Hepatocyte (in vitro differentiated cells): ENCODE measurements at places on chromosomes 12 and 14.

- peak; percentile 79 for DNase-seq
Observed at GRCh38 chr12:55724226-55724939, 4.2 kb downstream of the RDH5 start.

DNA sequence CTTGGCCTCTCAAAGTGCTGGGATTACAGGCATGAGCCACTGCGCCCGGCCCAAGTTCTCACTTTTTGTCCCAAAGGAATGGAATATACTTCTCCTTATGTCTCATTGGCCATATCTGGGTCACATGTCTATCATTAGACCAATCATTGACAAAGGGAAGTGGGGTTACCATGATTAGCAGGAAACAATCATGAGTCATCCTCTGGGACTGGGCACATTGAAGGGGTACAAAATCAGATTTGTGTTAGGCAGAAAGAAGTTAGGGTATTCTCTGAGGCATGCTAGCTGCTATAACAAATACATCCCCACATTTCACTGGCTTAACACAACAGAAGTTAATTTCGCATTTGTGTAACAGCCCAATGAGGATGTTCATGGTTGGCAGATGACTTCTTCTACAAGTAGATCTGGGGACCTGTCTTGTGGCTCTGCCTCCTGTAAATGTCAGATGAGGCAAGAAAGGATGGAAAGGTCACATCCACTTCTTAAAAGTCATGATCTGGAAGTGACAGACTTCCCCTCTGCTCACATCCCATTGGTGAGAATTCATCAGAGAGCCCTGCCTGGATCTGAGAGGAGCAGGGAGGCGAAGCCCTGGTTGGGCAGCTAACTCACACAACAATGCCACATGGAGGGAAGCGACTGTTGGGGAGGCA is 3.1 kb downstream of the CCDC63 start:
- no peak for DNase-seq

GRCh38 chr14:22184157-22184829 is 404.7 kb downstream of the DAD1 start:
- no peak for DNase-seq

GRCh38 chr12:22116376-22116775 is 70.4 kb downstream of the CMAS start:
- DNase-seq = no peak

DNA sequence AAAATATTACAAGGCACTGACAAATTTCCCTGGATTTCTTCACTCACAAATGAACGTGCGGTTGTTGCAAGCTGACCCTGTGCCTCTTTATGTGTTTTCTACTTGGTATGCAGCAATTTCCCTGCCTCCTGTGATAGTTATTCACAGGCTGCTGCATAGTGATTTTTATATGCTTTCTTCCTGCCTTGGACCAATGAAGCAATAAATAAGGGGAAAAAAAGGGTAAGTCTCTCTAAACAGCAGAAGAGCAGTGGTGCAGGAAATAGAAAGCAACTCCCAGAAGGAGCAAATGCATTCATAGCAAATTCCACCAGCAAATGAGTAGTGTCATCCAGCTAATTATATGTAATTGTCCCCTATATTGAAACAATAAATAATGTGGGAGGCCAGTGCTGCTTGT is 737.9 kb downstream of the GALC start:
- no peak for DNase-seq

- peak; percentile 98 for DNase-seq
Observed at GRCh38 chr12:110501752-110502738, at the start of the genes RAD9B and VPS29. TSS of gene RAD9B (plus strand) at chr12:110502331. CDS start at chr12:110502338, 7 bp downstream. TSS of gene VPS29 (minus strand) at chr12:110502111. CDS start at chr12:110502051, 60 bp downstream.

GRCh38 chr14:70935135-70935534 is 27.9 kb downstream of the PCNX1 start:
- DNase-seq = no peak

GRCh38 chr12:125186471-125187147 is 121.4 kb downstream of the AACS start:
- no peak for DNase-seq

GRCh38 chr12:58346032-58346632 is 404.8 kb downstream of the ATP23 start:
- DNase-seq = peak; percentile 55

GRCh38 chr12:67661311-67662021 is 12.9 kb downstream of the DYRK2 start:
- DNase-seq = no peak

- no peak for DNase-seq
Observed at GRCh38 chr14:90607141-90607540, 209.1 kb downstream of the TTC7B start.

- DNase-seq = no peak
Observed at GRCh38 chr12:125889742-125890141, 824.5 kb downstream of the AACS start.

DNA sequence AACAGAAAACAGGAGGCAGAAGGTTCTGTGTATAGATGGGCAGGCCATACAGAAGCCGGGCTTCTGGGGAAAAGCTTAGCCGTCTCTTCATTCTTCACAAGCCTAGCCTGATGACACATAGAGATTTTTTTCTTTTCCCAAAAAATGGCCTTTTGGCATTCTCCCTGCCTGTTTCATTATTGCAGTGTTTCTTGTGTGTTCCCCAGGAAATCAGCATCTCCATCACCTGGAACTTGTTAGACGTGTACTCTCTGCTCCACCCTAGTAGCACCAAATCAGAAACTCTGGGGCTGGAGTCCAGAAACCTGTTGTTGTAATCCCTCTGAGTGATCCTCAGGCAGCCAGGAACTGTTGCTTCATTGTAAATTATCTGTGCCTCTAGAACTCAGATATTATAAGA is 388.1 kb downstream of the CCDC91 start:
- no peak for DNase-seq

DNA sequence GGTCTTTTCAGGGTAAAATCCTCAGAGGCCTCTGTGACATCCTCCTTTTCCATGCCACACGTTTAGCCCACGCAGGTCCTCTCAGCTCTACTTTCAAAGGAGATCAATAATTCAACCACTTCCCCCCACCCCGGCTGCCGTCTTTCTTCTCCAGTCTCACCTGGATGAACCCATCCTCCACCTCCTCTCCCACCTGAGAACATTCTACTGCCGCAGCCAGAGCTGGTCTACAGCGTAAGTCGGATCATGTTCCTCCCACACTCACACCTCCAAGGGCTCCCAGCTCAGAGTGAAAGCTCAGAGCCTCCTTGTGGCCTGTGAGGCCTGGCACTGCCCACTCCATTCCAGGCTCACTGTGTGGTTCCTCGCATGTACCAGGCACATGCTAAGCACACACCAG is 246.6 kb downstream of the CHST11 start:
- no peak for DNase-seq

DNA sequence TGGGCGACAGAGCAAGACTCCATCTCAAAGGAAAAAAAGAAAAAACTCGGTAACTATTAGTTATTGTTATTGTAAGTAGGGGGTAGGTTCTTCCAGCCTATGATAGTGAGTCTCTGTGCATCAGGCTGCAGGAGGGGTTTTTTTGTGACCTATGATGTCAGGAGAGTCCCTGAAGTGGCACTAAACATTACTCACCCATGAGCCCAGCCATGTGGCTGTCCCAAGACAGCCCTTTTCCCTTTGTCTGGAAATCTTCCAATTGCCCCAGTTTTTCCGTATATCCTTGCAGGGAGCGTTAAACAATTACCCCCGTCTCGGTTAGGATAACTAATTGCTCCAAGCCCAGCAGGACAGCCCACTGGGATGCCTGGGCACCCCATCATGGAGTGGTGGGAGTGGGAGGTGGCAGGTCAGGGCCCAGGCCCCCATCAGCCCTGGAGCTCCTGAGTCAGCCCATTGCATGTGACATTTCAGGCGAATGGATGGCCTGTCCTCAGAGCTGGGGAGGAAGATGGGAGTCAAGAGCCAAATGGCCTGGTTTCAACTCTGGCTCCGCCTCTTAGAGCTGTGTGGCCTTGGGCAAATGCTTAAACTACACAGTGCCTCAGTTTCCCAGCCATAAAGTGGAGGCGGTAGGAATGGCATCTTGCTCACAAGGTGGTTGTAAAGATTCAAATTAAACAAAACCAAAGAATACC is 16.4 kb downstream of the PHETA1 start:
- no peak for DNase-seq

- DNase-seq = no peak
Observed at GRCh38 chr12:124963211-124963610, 25.7 kb downstream of the DHX37 start.

GRCh38 chr12:110536834-110537604 is 34.9 kb downstream of the RAD9B start:
- no peak for DNase-seq

GRCh38 chr14:33932576-33933345 is 18.1 kb downstream of the EGLN3 start:
- no peak for DNase-seq

- no peak for DNase-seq
Observed at GRCh38 chr12:18967814-18968213, 161.7 kb upstream of the PLEKHA5 start.

DNA sequence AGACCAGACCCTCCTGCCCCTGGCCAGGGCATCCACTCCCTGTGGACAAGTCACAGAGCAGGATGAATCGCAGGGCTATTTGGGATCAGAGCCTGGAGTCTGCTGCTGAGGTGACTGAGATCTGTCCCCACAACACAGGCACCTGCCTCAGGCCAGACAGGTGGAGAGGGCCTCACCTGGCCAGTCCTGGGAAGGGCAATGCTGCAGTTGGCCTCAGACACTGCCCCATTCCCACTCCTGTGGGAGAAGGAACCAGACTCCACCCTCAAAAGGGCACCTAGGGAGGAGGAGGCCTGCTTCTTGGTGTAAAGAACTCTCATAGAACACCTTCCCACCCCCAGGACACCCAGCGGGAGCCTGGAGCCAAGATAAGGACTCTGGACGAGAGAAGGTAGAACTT is 48.3 kb upstream of the PLEKHG6 start:
- DNase-seq = no peak

GRCh38 chr12:67056329-67056728 is 212.8 kb upstream of the CAND1 start:
- no peak for DNase-seq

- DNase-seq = peak; percentile 99
Observed at GRCh38 chr12:116737774-116738657, at the start of the genes RNFT2 and SPRING1. TSS of gene RNFT2 (plus strand) at chr12:116738315. CDS start at chr12:116740498, 2,183 bp downstream. TSS of gene SPRING1 (minus strand) at chr12:116738069. CDS start at chr12:116737900, 169 bp downstream.

- DNase-seq = peak; percentile 87
Observed at GRCh38 chr12:112419297-112420133, 768 bp downstream of the PTPN11 start.

GRCh38 chr12:131122631-131123030 is 168.9 kb downstream of the ADGRD1 start:
- no peak for DNase-seq

- no peak for DNase-seq
Observed at GRCh38 chr14:103256406-103256805, 77.6 kb upstream of the EIF5 start.

- no peak for DNase-seq
Observed at GRCh38 chr14:21771671-21772070, 98.1 kb upstream of the OR4E1 start.

DNA sequence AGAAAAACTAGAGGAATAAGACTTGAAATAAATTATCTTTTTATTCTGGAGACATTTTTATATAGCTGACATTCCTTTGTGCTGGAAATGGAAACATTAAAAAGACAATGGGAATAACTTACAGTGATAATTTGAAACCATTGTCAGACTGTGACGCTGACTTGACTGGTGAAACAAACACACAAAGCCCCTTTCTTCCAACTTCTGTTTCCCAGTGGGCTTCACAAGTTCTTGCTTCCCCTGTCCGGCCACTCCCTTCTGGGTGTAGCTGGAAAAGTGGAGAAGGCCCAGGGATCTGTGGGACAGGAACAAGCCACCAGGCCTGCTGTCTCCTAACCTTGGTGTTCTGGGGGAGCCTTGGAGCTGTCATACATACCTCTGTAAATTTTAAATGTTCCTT is 58.8 kb downstream of the PELI2 start:
- DNase-seq = no peak

GRCh38 chr12:68587448-68587873 is 23.2 kb upstream of the RAP1B start:
- no peak for DNase-seq

- no peak for DNase-seq
Observed at GRCh38 chr12:7117670-7118069, 8.7 kb upstream of the C1RL start.

DNA sequence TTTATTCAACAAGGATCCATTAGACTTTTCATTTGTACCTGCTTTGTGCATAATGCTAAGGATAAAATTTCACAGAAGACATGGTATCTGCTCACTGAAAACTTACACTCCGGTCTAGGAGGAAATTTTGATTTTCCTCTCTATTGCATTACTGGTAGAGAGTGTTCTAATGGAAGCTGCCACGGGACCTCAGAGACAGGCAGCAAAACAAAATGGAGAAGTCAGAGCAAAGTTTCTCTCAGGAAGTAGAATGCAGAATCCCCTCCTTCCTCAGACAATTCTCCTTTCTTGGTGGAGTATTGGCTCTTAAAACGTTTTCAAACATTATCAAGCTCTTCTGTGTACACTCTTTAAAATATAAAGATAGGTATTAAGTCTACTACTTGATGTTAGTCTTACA is 12.3 kb downstream of the CLEC2B start:
- DNase-seq = no peak

DNA sequence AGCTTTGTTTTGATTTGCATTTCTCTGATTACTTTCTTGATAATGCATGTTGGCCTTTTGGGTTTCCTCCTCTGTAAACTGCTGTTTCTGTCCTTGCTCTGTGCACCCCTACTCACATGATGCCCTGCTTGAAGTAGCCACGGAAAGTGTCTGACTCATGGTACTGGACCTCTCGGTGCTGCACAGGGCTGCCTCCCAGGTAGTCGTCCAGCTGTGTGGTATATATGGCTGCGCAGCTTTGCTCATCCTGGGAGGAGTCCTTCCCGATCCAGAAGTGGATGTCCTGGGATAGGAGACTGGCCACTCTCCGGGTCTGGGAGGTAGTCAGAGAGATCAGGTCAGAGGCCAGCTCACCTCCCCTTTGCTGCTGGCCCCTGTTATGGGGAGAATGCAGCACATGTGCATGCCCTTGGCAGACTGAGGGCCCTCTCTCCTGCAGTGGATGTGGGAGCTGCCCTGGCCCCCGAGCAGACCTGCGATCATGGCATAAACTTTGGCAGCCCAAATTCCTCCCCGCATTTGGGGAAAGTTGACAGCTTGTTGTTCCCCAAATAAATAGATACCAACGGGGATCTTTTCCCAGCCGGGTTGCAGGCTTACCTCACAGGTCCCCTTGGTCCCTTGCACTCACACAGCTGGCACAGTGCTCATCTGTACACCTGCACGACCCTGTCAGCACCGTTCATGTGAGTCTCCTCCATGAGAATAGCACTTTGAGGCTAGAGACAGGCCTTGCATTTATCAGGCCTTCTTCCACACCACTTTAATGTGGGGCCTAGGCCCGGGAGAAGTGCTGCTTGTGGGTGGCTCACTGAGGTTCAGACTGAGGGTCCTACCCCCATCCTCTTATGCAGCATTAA is 5.2 kb downstream of the AVIL start:
- no peak for DNase-seq

GRCh38 chr12:9169979-9170634 is 38.1 kb downstream of the PZP start:
- no peak for DNase-seq
